Kidney (tissue), 22 donors: ENCODE measurements at places on chromosomes 4 and X.

- no peak for DNase-seq
Observed at GRCh38 chrX:7068939-7069367, 78.6 kb upstream of the STS start.

DNA sequence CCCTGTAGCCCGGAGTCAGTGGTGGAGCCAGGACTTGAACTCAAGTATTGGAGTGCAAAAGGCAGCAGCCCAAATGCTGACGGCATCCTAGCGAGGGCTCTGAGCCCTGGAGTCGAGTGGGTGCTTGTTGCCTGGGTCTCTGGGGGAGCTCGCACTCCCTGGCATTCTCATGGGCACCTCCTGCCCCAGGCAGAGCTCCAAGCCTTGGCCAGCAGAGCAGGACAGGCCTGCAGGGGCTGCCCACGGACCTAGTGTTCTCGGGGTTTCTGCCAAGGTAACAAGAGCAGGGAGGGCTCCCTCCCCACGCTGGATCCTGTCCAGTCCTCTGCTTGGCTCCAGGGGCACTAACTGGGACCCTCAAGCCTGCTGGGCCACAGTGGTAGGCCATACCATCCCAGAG is 17.6 kb upstream of the WFS1 start:
- no peak for DNase-seq

DNA sequence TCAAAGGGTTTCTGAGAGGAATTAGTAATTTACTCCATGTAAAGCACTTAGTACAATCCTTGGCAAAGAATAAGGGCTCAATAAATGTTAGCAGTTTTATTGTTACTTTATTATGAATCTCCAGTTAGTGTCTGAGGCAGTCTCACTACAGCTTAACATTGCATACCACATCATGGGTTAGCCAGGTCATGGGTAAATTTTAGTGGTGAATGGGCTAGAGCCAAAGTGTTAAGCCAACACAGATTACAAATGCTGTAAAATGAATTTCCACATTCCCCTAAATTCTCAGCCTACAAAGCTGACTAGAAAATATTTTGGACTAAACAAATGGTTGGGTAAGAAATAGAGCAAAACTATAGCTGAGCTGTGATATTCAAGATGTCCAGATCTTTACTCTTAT is 72.4 kb downstream of the NRK start:
- DNase-seq = no peak

GRCh38 chrX:48752498-48752897 is 9.0 kb upstream of the GLOD5 start:
- DNase-seq = no peak

- DNase-seq = no peak
Observed at GRCh38 chrX:26954029-26954428, 509.1 kb downstream of the PPP4R3C start.

DNA sequence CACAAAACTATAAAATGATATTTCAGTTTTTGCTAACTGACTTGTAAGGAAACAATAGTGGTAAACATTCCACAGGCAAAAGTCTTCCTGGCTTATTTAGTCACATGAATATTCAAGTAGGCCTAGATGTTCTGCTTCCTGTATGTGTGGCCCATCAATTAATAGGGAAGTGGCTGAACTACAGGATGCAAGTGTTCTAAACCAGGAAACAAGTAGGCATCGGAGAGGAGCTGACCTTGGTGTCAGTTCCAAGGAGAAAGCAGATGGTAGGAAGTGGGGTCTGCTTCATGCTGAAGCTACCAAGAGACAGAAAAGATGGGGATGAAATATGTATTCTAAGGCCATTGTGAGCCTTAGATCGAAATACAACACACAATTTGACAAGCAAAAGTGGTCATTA is 149.7 kb downstream of the ANTXR2 start:
- DNase-seq = no peak

DNA sequence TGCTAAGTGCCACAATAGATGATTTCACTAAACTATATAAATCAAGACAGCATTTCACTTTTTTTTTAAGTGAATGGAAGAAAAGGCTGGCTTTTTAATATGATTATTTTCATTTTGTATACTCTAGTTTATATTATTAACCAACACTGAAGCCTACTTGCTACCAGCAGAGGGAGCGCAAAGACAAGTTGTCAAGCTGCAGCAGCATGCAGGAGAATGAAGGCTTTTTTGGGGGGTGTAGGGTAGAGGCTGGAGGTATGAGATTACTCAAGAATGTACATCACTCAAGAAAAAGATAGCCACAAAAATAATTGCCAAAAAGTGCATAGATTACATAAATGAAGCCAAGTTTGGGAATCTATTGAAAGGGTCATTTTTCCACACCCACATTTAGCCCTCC is 519.5 kb downstream of the FGF13 start:
- DNase-seq = peak; percentile 21

DNA sequence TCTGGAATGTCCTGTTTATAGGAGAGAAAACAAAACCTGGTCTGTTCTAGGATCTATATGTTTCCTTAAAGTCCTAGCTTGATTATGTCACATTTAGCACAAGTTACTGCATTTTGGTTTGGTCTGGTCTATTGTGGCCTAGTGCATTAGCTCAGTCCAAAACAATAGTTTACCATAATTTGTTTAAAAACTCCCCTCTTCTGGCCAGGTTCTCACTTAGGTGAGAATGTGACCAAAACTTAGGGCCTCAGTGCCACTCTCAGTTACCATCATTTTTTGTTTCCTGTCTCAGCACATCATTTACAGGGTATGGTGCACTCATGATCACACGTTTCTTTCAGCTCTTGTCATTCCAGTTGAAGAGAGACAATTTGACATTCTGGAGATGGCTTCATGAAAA is 378.5 kb downstream of the KLHL4 start:
- no peak for DNase-seq

DNA sequence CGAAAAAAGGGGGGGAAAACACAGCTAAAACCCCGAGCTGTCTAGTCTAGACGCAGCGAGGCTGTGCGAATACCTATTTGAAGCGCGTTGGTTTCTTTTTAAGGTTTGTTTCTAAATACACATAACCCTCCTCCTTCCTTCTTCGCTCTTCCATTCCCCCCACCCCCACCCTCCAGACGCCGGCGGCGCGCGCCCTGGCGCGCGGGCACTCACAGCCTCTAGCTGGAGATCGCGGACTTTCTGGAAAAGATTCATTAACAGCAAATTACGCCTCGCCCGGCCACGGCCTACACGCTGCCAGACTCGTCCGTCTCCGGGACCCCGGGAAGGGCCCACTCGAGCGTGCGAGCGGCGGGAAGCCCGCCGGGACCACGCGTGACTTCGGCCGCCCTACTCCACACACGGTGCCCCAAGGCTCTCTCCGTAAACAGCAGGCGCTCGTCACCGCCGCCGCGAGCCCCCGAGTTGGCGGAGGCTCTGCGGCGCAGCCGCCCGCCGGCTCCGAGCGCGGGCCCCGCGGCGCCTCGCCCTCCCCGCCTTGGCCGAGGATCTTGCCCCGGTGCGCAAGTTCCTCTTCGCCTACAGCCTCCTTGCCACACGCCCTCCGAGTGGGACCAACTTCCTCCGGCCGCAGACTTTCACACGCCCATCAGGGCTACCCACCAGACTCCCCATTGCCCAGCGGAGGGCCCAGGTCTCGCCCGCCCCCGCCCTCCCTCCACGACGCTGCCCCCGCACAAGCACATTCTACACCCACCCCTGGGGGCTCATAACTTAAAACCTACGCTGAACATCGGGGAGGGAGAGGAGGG is 2.0 kb downstream of the BCOR start:
- DNase-seq = no peak

GRCh38 chr4:88818631-88819470 is 121.2 kb upstream of the NAP1L5 start:
- DNase-seq = no peak

- peak; percentile 29 for DNase-seq
Observed at GRCh38 chr4:147361726-147362125, 119.2 kb upstream of the EDNRA start.

GRCh38 chr4:84699001-84699671 is 116.2 kb downstream of the CDS1 start:
- DNase-seq = no peak

- no peak for DNase-seq
Observed at GRCh38 chr4:8188085-8188484, 11.0 kb upstream of the SH3TC1 start.

DNA sequence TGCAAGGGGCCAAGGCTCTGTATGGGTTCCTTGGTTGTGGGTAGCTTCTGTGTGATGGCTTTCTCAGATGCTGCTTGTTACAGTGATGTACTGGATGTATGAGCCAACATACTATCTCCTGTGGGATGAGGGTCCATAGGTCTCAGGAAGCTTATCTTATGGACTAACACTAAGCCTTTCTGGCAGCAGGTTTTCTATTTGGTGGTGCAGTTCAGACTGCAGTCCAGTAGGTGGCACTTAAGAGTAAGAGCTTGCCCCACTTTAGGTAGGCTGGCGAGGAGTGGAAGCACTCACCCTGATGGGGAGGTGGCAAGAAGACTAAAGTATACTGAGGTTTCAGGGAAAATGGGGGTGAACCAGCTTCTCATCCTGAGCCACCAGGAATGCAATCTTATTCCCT is 306.7 kb upstream of the MAOA start:
- peak; percentile 9 for DNase-seq

DNA sequence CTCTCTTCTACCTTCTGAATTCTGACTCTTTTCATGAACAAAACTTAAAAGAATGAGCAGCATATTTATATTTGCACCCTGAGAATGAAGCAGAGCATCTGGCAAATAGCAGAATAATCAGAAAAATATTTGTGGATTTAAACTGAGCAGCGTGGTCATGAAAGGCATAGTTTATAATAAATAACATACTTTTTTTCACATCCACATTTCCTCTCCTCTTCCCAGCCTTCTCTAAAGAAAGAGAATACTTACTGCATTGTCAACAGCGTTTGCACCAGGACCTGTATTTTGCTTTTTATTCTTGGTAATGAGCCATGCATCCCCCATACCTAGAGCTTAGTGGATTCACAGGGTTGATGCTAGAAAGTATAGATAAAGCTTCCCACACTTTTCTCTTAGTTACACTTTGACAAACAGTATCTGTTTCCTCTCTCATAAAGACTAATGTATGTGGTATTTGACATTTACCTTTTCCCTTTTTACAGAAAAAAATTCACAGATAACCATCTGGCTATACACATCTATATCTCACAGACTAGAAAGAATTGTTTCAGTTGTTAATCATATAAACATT is 131.5 kb downstream of the PRSS12 start:
- no peak for DNase-seq

DNA sequence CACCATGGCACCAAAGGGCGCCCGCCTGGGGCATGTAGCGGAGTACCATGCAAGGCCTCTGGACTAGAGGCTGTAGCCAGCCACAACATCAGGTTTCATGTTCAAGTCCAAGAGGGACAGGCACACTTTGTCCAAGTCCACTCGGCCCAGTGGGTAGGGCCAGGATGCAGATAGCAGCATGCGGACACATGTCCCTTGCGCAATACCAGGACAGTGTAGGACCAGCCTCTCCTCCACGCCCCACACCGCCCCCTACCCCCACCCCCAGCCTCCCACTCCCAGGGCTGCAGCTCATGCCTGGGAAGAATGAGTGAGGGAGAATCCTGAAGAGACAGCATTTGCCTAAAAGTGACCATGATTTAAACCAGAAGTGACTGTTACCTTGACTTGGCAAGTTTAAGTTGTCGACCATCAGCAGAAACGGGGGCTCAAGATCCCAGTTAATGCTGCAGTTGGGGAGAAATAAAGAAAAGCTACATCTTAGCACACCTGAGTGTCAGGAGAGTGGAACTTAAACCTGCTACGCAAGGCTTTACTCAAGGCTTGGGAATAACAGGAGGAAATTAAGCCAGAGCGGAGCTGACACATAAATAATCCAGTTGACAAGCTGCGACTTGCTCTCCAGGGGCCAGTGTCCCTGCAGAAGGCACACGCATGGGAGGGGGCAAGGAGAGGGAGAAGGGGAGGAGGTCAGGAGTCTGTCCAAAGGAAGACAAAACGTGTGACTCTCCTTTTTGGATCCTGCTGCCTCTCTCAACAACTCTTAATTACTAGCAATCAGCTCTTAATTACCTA is 221.7 kb downstream of the BCOR start:
- DNase-seq = no peak

GRCh38 chr4:138751309-138751708 is 264.3 kb upstream of the NOCT start:
- no peak for DNase-seq

- no peak for DNase-seq
Observed at GRCh38 chr4:139738846-139739613, 73.4 kb downstream of the MGST2 start.

- DNase-seq = no peak
Observed at GRCh38 chr4:33013282-33013681, 2293.1 kb downstream of the PCDH7 start.

- DNase-seq = no peak
Observed at GRCh38 chr4:135739354-135739753, 1537.8 kb upstream of the PABPC4L start.

DNA sequence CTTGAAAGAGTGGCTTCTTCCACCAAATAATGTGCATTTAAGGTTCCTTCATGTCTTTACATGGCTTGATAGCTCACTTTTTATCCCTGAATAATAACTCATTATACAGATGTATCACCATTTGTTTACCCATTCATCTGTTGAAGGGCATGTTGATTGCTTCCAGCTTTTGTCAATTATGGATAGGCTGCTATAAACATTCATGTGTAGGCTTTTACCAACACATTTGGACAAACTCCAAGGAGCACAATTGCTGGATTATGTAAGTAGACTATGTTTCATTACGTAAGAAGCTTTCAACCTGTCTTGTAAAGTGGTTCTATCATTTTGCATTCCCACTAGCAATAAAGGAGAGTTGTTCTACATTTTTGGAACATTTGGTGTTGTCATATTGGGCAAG is 2637.0 kb downstream of the PCDH7 start:
- no peak for DNase-seq

DNA sequence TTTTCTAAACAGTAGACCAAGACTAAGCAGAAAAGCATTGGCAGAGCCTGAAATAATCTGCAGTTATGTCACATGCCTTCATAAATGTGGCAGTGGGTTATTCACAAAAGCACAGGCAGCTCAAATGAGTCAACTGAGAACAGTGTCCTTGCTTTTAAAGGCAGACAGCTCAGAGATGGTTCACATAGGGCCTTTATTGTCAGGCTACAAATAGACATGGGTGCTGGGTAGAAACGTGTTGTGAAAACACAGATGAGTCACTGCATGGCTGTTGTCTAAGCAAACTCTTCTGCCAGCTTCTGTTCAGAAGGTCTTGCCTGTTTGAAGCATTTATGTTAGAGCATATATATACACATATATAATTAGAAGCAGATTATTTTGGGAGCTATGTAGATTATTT is 118.0 kb downstream of the SLC4A4 start:
- DNase-seq = no peak

DNA sequence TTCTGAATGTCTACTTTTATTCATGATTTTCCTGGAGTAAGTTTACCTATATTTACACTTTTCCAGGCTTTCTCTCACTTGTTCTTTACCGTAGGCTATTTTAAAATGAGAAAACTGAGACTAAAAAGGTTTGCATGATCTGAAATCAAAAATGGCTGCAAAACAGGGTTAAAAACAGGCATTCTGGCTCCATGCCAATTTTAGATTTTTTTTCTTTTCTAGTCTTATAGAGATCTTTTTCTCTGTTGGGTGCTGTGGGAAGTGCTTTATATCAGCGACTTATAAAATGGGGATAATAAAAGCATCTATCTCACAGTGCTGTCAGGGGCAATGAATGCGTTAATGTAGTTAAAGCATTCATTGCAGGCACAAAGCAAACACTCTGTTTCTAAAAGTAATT is 294.8 kb downstream of the PACRGL start:
- DNase-seq = no peak
